ENCODE measurements at places on chromosomes 1 and 21.

- no peak for DNase-seq
Observed at GRCh38 chr1:218930472-218931241, 243.0 kb upstream of the LYPLAL1 start.

- no peak for DNase-seq
Observed at GRCh38 chr1:220410611-220411010, 117.3 kb upstream of the MARK1 start.

DNA sequence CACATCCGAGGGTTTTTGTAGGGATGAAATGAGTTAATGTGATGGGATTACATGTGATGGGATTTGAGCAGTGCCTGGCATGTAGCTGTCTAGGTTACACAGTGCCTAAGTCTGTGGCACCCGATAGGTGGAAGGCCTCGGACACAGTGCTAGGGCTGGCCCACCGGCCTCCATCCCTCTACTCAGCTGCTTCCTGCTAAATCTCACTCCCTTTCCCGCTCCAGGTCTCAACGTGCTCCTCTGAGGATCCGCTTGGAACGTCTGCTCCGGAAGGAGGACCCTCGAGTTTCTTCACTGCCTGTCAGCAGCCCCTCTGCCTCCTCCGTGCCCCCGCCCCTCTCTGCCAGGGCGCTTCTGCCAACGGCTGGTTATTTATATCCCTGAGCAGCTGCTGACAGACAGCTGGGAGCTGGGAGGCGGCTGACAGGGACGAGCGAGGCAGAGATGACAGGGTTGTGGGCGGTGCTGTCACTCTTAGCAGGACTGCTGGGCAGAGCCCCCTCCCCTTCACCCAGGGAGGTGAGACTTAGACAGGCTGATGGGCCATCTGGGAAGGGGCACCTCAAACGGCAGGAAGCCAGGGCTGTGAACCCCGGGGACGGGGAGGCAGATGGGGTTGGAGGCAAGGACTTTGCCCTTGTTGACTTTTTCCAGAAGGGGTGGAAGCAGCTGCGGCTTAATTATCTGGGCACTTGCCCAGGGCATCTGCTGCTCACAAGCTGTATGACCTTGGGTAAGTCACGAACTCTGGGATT is 26.6 kb upstream of the LRRN2 start:
- DNase-seq: no peak

GRCh38 chr1:185244015-185244747 is 72.9 kb downstream of the IVNS1ABP start:
- DNase-seq: no peak

GRCh38 chr1:228687587-228687986 is 47.7 kb upstream of the RHOU start:
- no peak for DNase-seq

DNA sequence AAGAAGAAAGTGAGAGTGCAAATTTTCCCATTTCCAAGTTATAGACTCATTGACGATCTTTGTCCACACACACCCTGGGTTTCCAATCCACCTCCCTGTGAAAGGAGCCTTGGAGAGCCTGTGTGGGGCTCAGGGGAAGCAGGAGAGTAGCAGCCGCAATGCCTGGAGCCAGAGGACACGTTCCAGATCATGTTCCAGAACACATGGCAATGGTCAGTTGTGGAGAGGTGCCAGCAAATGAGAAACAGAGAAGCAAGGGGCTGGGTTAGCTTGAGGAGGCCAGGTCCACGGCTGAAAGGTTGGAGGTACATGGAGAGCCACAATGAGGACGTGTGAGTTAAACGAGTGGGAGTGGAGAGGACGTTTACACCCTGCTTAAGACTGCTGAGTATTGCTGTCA is 33.0 kb upstream of the SIPA1L2 start:
- no peak for DNase-seq
